Cortex of kidney (tissue), 1 donor: ENCODE measurements at places on chromosomes 11 and 22.

DNA sequence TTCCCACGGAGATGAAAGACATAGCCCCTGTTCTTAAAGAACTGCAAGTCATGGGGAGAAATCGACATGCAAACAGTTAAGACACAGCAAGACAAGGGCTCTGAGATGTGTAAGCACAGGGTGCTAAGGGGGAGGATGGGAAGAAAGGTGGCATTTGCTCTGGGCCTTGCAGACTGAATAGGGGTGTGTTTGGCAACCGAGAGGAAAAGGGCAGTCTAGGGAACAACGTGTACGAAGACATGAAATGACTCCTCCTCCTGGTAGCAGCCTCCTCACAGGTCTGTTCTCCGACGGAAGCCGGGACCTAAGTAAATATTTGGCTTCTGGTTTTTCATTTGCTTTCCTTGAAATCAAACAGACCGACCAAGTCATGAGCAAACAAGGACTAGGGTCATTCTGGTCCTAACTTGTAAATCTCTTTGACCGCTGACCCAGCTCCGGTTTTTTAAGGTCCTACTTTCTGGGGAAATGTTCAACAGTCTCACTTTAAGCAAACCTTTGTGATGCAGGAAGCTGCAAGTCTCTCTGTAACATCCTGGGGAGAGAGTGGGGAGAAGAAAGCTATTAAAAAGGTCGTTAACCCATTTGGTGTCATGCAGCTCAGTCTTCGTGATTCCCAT is 19.7 kb downstream of the NNMT start:
- no peak for DNase-seq

DNA sequence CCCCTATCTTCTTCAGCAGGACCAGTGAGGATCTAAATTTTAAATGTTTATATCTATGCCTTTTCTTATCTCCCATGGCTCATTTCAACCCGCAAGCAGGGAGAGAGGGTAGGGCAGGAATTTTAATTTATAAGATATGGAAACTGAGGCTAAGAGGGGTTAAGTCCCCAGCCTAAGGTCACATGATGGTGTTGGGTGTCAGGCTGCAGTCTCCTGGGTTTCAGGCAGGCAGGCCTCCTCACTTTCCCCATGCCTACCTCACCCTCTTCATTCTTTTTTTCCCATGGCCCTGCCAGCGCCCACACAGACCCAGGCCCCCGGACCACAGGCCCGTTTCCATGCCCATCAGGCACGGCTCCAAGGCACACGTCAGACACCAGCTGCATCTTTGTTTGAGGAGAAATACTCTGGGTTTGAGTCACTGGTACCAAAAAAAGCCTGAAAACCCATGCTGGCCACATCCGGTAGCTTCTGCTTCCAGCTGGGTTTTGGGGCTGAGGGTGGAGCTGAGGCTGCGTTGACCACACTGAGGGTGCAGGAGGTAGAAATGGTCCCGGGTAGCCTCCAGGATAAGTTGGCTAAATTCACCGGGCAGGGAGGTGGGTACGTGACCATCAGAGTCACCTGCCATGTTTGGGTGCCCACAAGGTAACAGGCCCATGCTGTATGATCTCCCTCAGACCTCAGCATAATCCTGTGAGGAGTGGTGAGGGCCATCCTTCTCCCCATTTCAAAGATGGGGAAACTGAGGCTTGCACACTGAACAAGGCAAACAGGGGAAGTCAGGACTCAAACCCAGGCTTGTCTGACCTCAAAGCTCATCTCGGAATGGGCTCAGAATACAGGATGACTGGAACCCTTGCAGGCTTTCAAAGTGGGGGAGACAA is 7.5 kb downstream of the CRYBB1 start:
- no peak for DNase-seq

DNA sequence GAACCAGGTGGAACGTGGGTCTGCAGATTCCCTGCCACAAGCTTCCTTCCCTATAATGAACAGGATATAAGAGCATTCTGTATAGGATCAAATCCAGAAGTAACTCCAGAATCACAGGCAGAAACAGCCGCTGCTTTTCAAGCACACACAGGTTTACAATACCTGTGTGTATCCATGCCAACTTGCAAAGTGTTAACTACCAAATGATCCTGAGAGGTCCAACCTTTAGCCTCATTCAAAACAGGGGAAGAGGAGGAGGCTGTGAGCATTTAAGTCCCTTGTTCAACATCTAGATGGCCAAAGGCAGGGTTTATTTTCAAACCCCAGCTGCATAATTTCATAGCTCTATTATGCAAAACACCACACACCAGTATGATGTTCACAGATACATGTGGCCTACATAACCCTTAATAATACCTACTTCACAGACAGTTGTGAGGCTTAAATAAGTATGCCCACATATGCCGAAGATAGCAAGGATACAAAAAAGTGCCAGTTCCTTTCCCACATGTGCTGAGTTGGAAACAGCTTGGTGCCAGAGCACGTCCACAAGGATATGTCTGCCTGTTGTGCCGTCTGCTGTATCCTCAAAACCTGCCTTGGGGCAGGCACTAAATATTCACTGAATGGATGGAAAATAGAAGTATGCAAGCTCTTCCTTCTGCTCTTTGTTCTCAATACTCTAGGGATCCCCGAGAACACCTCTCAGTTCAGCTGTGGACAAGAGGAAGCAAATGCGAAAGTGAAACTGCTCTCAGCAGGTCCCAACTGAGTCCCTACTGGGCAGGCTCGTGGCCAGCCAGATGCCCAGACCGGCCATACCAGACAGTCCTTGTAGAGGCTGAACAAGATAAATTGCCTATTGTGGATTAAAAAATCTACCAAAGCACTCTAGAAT is 66.8 kb downstream of the LARGE1 start:
- no peak for DNase-seq

DNA sequence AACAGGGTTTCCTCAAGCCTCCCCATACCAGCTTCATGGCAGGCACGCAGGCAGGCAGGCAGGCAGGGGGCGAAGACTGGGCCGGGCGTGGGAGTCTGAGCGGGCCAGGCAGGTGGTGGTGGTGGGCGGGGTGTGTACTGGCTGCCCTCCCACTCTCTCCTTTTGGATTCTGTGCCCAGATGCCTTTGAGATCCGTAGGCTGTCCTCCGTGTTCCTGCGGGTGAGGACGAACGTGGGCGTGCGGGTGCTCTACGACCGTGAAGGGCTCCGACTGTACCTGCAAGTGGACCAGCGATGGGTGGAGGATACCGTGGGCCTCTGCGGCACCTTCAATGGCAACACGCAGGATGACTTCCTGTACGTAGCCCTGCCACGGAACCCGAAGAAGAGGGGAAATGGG is 23.0 kb downstream of the OTOG start:
- DNase-seq = no peak

DNA sequence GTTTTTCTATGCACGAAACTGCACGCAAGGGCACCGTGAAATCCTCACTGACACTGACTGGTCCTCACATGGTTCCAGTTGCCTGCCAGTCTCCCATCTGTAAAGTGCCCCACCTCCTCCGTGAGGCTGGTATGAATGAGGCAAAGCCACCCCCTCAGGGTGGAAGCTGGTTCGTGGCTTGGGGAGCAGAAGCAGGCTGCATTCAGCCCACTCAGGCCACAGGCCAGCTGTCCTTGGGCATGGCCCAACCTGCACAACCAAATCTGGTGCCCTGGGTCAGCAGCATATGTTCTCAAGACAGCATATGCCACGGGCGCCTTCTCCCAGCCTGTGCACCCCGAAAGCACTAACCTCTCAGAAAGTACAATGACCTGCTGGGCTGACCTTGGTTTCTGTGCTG is 29.3 kb downstream of the SERPINH1 start:
- no peak for DNase-seq

DNA sequence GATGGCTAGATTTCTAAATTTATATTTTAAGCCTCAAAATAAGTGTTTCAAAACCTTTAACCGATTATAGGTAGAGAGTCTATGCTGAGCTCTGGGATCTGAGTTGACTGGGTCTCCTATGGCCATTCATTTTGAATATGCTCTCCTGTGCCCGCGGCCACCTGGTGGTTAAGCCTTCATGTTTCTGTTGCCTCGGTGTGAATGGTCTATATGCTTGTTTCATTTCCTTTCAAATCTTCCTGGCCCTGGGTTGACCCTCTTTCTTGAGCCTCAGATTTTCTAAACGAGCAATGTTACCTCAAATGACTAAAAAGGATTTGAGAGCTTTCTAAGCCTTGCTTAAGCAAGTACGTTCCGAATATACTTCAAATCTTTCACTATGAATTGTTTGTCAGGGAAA is 789.4 kb upstream of the KIRREL3 start:
- DNase-seq = no peak

- no peak for DNase-seq
Observed at GRCh38 chr11:125999234-125999880, 53.5 kb downstream of the VSIG10L2 start.

- DNase-seq = no peak
Observed at GRCh38 chr11:61334434-61335354, 1.7 kb downstream of the TKFC start.

- no peak for DNase-seq
Observed at GRCh38 chr11:68150037-68150436, 28.8 kb upstream of the CHKA start.
